ENCODE measurements at places on chromosomes 7 and 10. TPM values are rescaled to one million over a fixed set of nuclear protein-coding genes. Genes with fewer than 3 reads are reported as not detected.

NPC1L1 gene
- polyA plus RNA-seq, result not detected

C7orf33 gene
- polyA plus RNA-seq, result not detected

IDI2 gene
- polyA plus RNA-seq, result not detected

GTF2IRD2 gene
- polyA plus RNA-seq, result 12.2 TPM

TMEM139 gene
- polyA plus RNA-seq, result 1.0 TPM

ACTR3C gene
- 3.6 TPM for polyA plus RNA-seq

OR6V1 gene
- not detected for polyA plus RNA-seq

PKD2L1 gene
- polyA plus RNA-seq, result not detected

TMEM270 gene
- not detected for polyA plus RNA-seq

KIF11 gene
- polyA plus RNA-seq, result 0.87 TPM

RNF32 gene
- 1.5 TPM for polyA plus RNA-seq

POM121 gene
- polyA plus RNA-seq, result 18.3 TPM

PNLIP gene
- not detected for polyA plus RNA-seq

TFAM gene
- polyA plus RNA-seq, result 28.5 TPM

PHYHIPL gene
- polyA plus RNA-seq, result not detected

GPR15LG gene
- polyA plus RNA-seq, result not detected

C10orf53 gene
- not detected for polyA plus RNA-seq

DPCD gene
- polyA plus RNA-seq, result 1.9 TPM

ELMO1 gene
- 99.4 TPM for polyA plus RNA-seq

MINDY3 gene
- polyA plus RNA-seq, result 6.1 TPM

AASS gene
- polyA plus RNA-seq, result 0.79 TPM

DIP2C gene
- polyA plus RNA-seq, result 1.1 TPM

ZNF786 gene
- polyA plus RNA-seq, result 2.3 TPM

CELF2 gene
- polyA plus RNA-seq, result 161 TPM

All from CD4-positive, alpha-beta memory T cell (primary cell).